ENCODE measurements at places on chromosomes 13 and 19. TPM values are rescaled to one million over a fixed set of nuclear protein-coding genes. Genes with fewer than 3 reads are reported as not detected.

CLDN10 gene
- not detected for polyA plus RNA-seq

VSTM2B gene
- not detected for polyA plus RNA-seq

DNA sequence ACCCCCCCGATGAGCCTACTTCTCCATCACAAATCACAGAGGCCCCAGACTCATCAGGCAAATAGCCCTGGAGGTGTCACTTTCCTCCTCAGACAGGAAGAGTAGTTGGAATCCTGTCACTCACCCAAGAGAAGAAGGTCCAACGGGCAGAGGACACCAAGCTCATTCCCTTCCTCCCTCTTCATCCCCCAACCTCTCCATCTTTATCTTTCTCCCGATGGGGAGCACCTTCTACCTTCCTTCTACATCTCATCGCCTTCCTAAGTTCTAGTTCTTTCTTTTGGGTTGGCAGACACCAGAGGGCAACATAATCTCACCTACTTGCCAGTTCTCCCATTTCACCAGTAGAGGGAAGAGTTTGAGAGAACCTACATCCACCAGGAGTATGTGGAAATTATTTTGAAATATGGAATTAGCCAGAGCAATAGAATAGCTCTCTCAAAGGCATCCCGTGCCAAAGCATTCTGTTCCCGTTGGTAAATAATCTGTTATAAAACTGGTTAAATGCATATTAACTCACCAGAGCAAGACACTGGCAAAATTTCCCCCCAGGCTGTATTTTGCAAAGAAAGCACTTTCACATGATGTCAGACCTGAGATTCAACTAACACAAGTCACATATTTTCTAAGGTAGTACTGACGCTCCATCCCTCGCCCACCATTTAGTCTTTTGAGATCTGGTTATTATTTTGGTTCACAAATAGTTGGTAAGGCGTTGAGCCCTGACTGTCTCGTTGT, 55.0 kb downstream of the ZIC5 start:
- DNase-seq, result peak; percentile 64

DNA sequence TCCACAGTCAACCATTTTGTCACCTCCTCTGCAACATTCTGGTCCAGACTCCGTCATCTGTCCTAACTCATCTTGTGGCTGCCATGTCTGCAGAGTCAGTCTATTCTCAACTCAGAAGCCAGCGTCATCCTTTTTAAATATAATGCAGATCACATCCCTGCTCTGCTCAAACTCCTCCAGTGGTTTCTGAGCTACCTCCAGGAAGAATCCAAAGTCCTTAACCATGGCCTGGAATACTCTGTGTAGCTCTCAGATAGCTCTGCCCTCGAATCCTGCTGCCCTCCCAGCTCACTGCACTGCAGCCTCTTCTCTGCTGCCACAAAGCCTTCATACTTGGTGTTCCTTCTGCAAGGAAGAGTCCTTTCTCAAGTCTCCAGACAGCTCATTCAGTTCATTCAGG, 190.8 kb downstream of the FOXO1 start:
- DNase-seq, result no peak

GRCh38 chr13:27170221-27170515, 1.4 kb downstream of the USP12 start:
- DNase-seq, result peak; percentile 63

DNA sequence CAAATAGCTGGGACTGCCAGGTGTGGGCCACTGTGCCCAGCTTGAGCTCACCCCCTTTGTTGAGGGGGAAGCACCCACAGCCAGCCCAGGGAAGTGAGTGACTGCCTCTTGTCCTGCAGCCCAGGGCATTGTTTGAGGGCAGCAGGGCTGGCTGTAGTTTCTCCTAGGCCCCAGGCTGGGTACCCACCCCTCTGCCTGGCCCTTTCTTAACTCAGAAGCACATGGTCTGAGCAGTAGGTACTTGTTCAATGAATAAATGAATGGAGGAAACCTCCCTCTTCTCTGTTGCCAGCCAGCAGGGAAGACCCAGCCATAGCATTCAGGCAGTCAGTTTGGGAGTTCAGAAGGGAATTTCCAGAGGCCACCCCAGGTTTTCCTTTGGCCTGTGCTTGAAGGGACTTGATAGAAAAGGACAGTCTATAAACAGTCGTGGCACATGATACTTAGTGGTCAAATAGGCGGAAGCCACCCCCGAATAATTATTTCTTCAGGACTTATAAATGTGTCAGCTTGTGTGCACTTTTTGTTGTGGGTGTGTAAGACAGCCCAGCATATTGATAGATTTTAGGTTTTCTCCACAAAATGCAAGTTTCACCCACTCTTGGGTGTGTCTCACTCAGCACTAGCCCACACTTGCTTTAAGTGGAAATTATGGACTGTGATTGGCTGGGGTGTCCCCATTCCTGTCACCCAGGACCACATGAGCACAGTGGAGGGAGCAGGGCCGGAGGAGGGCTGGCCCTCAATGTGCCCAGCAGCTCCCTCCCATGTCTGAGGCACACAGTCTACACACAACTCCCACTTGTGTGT, 33.1 kb downstream of the GATAD2A start:
- no peak for DNase-seq

Measured in foreskin keratinocyte (primary cell).